ENCODE measurements at places on chromosomes 12 and 14.
A peak's percentile ranks its signal among the peaks of the same experiment; 100 is the strongest.

DNA sequence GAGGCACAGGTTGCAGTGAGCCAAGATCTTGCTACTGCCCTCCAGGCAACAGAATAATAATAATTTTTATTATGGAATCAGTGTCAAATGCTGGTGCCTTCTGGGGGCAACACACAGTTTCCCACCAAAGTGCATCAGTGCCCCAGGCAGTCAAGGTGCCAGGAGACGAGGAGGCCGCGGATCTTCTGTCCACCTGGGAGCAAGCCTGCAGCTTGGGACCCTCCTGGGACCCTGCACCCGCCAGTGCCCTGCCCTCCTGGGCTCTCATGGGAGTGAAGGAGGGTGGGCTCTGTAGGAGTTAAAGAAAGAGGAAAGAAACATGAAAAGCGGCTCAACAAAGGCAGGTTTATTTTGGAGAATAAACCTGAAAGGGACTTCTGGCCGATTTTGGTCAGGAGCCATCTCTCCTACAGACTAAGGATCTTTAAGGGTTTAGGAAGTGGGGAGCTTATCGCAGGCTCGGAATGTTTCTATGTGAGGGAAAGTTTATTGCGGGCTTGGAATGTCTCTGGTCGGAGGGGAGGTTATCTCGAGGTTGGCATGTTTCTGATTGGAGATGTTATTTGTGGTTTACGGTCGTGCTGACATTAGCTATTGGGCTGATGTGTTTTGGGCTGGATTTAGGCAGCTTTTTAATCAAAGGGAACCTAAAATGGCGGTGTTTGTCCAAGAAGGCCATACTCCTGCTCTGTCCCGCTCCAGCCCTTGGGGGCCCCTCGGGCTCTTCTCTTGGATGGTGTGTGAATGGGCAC lies 1.1 kb upstream of the ASPG start:
- no peak for DNase-seq

- DNase-seq, result no peak
These were observed 200.5 kb upstream of the DCN start for GRCh38 chr12:91383099-91383498.

DNA sequence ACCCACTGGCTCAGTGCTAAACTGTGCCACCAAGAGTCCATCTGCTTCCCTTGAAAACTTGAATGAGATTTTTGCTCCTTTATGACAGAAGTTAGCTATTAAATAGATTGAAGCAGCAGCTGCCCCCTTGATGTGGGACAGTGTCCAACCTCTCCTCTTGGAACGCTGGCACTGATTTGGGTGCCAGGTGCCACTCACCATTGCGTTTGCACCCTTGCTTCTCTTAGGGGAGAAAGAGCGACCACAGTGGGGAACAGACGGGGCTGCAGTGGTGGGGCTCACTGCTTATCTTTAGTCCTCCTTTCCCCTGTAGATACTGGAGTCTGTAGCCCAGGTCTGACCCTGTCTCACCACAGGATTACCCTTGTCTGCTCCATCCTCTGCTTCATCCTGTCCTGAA lies 9.4 kb downstream of the EP400 start:
- DNase-seq, result no peak

DNA sequence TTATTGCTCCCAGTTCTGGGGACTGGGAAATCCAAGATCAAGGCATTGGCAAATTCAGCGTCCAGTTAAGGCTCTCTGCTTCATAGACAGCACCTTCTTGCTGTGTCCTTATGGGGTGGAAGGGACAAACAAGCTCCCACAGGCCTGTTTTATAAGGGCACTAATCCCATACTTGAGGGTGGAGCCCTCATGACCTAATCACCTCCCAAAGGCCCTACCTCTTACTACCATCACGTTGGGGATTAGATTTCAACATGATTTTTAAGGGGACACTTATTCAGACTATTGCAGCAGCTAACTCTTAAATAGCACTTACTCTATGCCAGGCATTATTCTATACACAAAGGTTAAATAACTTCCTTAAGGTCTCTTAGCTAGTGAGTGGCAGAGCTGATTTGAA lies 17.3 kb downstream of the TOGARAM1 start:
- DNase-seq, result no peak

DNA sequence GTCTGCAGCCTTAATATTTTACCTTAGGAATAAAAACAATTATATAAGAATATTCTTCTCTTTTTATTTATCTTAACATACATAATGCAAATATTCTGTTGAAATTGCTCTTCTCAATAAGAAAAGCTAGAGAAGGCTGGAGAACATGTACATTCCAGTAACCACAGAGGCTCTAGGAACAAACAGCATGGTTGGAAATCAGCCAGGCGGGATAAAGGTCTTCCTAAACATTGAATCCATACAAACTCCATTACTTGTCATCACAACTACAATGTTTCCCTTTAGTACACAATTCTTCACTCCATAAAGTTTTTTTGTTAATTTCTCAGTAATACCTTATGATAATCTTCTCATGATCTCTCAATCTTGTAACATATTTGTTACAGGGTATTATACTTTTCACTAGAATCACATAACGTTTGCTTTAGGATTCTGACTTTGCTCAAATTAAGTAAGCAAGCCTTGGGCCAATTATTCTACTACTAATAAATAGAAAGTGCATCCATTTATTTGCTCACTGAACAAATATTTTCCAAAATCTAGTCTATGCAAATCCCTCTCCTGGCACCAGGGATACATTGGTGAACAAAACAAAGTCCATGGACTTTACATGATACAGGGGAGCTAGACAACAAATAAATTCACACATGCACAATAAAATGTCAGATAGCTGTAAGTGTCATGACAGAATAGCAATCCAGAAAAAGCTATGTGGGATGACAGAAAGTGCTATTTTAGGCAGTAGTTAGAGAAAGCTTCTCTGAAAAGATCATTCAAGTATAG lies 237.5 kb upstream of the TMTC1 start:
- DNase-seq, result no peak

GRCh38 chr14:64541972-64542835 lies 1.7 kb downstream of the HSPA2 start:
- DNase-seq, result no peak

GRCh38 chr14:54622192-54622958 lies 55.4 kb downstream of the SAMD4A start:
- no peak for DNase-seq

GRCh38 chr12:10936506-10936905 lies 2.6 kb downstream of the TAS2R14 start:
- no peak for DNase-seq

- no peak for DNase-seq
These were observed 13.1 kb upstream of the KLRC1 start for GRCh38 chr12:10466311-10466710.

DNA sequence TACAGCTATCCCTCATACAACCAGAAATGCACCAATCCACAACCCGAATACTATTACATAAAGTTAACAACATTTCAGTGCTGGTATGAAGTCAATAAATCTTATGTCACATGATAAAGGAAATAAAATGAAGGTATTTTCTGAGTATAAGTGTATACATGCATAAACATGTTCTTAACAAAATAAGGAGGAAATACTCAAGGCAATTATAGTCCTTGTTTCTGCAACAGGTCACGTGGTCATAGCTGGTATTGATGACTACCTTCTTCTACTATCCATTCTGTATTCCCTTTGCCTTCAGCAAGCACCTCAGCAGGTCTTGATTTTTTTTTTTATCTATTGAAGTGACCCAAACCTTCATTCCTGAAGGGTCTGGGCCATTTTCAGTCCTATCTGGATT lies 675.6 kb downstream of the RPL10L start:
- DNase-seq, result no peak

DNA sequence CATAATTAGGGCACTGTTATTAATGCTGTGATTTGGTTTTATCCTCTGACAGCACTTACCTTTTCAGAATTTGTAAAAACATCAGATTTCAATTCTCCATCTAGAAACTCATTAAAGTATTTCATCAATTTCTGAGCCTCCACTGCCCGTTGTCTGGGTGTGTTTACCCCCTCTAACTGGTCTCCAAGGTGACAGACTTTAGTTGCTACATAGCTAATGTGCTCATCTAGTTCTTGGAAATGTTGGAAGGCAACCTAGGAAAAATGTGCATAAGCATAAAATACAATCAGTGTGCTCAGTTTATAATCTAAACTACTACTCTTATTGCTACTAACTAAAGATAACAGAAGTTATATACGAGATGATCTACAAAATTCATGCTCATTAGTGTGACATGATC lies 24.6 kb downstream of the EXOC5 start:
- DNase-seq, result no peak

- DNase-seq, result no peak
These were observed 32.5 kb downstream of the MPHOSPH9 start for GRCh38 chr12:123200414-123200813.

DNA sequence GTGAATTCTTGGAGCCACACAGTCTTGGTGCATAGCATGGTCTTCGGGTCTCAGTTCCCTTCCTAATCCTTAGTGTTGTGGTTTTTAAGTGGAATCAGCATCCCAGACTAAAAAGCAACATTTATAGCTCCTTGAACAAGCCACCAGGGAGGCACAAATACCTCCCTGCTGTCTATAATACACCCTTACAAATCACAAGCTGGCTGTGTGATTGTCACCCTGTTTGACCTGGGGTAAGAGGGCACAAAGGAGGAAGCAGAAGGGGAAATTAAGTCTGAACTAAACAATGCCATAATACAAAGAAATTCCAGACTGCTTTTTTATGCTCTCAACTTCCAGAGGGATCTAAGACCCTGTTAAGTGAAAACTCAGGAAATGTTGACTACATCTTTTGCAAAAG lies 7.7 kb upstream of the MMP19 start:
- no peak for DNase-seq

- peak; percentile 17 for DNase-seq
These were observed 1.8 kb downstream of the GALNT9 start for GRCh38 chr12:132327336-132328171.

GRCh38 chr12:124940393-124941169 lies 26.1 kb upstream of the UBC start:
- no peak for DNase-seq

DNA sequence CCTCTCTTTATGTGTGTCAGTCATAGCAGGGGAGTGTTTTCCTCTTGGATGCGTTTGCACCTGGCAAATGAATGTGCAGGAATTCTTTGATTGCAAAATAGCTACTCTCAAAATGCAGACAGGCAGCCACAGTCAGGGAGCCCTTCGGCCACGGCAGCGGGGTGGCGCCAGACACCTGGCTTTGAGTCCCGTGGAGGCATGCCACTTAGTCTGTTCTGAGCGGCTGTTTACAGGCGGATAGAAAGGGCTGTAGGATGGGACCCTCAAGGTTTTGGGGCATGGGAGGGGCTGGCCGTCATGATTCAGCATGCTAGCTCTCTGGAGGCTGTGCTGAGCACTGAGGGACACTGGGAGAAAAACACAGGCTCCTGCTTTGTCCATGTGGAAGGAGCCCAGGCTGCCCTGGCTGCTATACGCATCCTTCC lies 117.1 kb downstream of the SLC25A47 start:
- DNase-seq, result no peak

DNA sequence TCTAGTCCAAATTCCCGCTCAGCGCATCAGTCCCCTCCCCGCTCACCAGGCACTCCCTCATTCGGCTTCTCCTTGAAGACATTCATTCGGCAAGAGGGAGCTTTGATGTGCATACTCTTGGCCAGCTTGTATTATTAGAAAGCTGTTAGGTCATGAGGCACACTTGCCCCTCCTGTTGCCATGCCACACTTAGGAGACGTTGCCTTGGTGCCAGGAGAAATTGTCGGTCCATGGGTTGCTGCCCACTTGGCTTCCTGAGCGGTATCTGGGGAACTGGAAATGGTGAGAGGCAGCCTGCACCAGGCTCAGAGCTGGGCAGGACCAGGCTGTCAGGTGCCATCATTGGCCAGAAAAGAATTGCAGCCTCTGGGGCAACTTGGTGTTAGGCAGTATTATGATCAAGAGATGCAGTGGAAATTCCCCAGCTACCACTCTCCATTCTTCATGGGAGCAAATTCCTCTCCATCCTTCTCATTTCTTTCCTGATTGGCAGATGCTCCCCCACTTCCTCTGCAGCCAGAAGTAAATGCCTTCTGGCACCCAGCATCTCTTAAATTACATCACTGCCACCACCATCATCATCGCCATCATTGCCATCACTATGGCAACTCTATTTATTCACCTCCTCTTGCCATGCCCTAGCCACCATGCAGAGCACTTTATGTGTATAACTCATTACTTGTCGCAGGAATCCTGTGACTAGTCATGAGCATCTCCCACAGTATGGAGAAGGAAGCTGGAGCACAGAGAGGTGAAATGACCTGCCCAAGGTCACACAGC lies 12.4 kb downstream of the CABP1 start:
- DNase-seq, result no peak

DNA sequence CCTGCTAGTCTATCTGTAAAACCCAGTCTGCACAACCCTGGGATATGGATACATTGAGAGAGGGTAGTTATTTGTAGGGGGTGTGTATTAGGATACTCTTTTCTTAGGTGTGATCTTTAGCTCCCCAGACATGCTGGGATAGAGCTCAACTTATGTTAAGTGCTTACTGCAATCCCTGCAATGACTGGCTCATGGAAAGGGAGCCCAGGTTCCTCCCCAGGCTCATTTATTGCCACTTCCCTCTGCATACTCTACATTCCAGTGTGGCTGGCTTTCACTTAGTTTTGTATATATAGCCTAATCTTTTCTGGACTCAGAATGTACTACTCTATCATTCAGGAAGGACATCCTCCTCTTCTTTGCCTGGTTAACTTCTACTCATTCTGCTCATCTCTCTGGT lies 172.0 kb downstream of the SYT10 start:
- DNase-seq, result no peak

- no peak for DNase-seq
These were observed 39.8 kb downstream of the DACT1 start for GRCh38 chr14:58677517-58677916.

DNA sequence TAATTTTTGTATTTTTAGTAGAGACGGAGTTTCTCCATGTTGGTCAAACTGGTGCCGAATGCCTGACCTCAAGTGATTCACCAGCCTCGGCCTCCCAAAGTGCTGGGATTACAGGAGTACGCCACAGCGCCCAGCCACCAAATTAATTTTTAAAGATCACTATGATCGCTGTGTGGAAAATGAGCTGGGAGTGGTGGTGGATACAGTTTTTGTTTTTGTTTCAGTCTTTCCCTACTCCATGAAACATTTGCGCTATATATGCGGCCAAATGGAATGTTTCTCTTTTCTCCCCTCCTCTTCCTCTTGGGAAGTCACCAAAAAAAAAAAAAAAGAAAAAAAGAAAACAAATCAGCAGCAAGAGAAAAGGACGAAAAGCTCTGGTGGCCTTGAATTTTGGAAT lies 20.8 kb upstream of the P2RX4 start:
- DNase-seq, result no peak

GRCh38 chr14:102991376-102991775 lies 66.0 kb downstream of the CDC42BPB start:
- DNase-seq, result no peak

DNA sequence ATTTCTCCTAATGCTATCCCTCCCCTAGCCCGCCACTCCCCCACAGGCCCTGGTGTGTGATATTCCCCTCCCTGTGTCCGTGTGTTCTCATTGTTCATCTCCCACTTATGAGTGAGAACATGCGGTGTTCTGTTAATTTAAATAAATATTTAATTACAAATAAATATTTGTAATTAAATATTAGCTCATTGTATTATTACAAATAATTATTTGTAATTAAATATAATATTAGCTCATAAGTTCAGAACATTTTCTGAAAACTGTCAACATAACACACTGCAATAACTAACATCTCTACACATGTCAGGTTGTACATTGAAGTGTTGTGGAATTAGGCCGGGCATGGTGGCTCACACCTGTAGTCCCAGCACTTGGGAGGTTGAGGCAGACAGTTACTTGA lies 5.4 kb downstream of the RAB3IP start:
- no peak for DNase-seq

- DNase-seq, result no peak
These were observed 24.9 kb upstream of the FZD10 start for GRCh38 chr12:130137040-130138018.

GRCh38 chr14:89833120-89833532 lies 121.4 kb downstream of the EFCAB11 start:
- no peak for DNase-seq

GRCh38 chr12:53743266-53744129 lies 8.3 kb downstream of the CISTR start:
- peak; percentile 46 for DNase-seq

Measured in activated naive CD4-positive, alpha-beta T cell (primary cell).